Neural progenitor cell (in vitro differentiated cells): ENCODE measurements at places on chromosomes 12 and 14. TPM values are rescaled to one million over a fixed set of nuclear protein-coding genes. Genes with fewer than 3 reads are reported as not detected.

GRCh38 chr12:10397296-10397695 lies 7.5 kb upstream of the KLRK1 start:
- no peaks in the 10 kb centered on the region for H3K27me3 ChIP-seq
- no peaks in the 10 kb centered on the region for H3K4me1 ChIP-seq
- no peaks in the 10 kb centered on the region for H3K36me3 ChIP-seq
- DNase-seq, result no peak

GRCh38 chr12:96242597-96242996 lies 48.4 kb downstream of the ELK3 start:
- H3K36me3 ChIP-seq, result no peaks in the 10 kb centered on the region
- H3K27me3 ChIP-seq, result no peaks in the 10 kb centered on the region
- H3K4me1 ChIP-seq, result no peaks in the 10 kb centered on the region
- H3K27ac ChIP-seq, result no peak overlapping the region
- no peak for DNase-seq

The PDZRN4 gene
- 0.06 and 0.09 TPM in 2 replicates for total RNA-seq

DNA sequence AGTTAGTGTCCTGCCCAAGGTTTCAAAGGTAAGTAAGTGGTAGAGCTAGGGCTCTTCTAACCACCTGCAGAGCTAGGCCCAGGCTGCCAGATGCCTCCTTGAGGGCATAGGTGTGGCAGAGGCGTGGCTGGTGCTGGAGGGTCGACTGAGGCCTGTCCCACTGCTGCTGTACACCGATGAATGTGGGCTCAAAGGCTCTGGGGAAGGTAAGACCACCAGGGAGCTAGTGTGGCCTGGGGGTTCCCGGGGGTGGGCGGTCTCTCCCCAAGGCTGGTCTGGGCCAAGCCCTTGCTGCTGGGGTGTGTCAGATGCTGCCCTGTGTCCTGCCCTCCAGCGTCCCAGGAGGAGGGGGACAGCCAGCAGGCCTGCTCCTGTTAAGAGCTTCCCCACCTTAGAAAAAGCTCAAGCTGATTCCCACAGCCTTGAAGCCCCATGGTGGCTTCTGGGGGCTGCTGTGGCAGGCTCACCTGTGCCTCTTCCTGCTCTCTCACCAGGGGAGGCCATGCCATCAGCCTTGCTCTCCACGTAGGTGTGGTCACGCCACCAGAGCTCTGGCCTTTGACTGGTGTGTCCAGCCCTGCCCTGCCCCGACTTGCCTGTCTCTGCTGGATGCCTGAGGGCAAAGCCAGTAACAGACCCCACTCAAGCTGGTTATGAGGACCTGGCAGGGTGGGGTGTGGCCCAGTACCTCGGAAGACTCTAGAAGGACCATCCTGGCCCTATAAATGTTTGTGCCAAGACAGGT lies 36.8 kb downstream of the SH2B3 start:
- H3K27ac ChIP-seq, result no peak overlapping the region
- no peak for DNase-seq
- H3K4me3 ChIP-seq, result no peak overlapping the region
- no peaks in the 10 kb centered on the region for H3K36me3 ChIP-seq

DNA sequence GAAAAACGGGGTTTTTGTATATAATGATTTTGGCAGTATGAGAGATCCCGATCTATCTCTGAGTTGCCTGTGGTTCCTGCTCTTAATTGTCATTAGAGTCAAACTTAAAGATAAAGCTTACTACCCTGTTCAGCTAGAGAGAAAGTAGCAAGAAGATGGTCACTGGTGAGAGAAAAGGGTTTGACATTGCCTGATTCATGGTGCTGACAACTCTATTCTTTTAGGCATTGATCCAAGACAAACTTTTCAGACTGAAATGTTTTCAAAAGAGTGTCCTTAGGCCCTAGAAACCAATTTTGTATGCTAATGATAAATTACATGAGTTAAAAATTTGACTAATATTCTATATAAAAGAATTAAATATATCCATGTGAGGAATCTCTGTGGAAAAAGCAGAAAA lies 35.1 kb downstream of the PELI2 start:
- H3K36me3 ChIP-seq, result no peaks in the 10 kb centered on the region
- no peak for DNase-seq
- peaks cover 23% of the 10 kb centered on the region for H3K4me1 ChIP-seq
- H3K4me3 ChIP-seq, result no peak overlapping the region

DNA sequence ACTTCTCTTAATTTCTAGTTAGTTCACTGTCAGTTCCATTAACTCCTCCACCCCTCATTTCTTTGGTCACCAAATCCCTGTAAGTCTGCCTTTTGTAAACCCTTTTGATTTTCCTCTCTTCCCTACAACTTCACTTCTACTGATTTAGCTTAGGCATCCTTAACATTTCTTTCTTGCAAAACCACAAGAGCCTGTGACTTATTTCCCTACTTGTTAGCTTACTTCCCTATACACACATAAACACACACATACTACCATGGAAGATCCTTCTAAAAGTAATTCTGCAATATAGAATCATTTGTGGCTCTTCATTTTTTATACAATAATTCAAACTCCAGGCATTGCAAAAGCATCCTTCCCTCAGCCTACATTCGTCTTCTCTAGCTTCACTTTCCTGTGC lies 494.3 kb upstream of the USP15 start:
- no peaks in the 10 kb centered on the region for H3K4me1 ChIP-seq
- H3K27me3 ChIP-seq, result no peaks in the 10 kb centered on the region
- H3K36me3 ChIP-seq, result no peaks in the 10 kb centered on the region

DNA sequence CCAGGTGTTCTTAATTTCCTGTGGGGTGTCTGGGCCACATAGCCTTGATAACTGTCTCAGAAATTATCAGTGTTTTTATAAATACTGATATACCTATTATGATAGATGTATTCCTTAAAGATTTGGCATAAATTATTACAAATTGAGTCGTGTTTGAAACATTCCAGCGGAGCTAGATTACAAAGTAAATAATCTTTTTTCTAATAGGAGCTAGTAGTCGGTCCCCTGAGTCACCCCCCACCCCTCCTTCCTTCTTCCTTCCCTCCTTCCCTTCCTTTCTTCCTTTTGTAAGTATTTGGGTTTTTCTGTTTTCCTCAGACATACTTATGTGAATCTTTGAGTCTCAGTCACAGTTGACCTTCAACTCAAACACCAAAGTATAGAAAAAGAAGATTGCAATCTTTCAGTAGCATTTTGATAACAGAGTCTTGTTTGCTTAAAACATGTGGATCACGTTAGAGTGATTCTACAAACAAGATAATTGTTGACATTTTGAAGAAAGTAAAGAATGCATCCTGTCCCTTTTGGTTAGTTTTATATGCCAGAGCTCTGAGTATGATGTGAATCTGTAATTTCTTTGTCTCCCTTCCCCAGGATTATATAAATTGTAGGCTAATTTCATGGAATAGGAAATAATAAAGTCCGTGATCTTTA lies 264.0 kb downstream of the FUT8 start:
- no peaks in the 10 kb centered on the region for H3K27me3 ChIP-seq
- no peak overlapping the region for H3K27ac ChIP-seq
- no peak overlapping the region for H3K4me3 ChIP-seq
- no peaks in the 10 kb centered on the region for H3K36me3 ChIP-seq

The TAS2R46 gene
- 1.9 and 3.5 TPM in 2 replicates for total RNA-seq
